Heart left ventricle (tissue), 16 donors: ENCODE measurements at places on chromosomes 5 and 9. TPM values are rescaled to one million over a fixed set of nuclear protein-coding genes. Genes with fewer than 3 reads are reported as not detected.

SNCAIP gene
- 0.76 TPM for polyA plus RNA-seq

CDKN2A gene
- polyA plus RNA-seq = not detected

NTMT1 gene
- polyA plus RNA-seq = 111 TPM

SIGMAR1 gene
- 55.3 TPM for polyA plus RNA-seq

FBP2 gene
- polyA plus RNA-seq = 0.30 TPM

FOXD4L4 gene
- polyA plus RNA-seq = 0.04 TPM

FAM163B gene
- not detected for polyA plus RNA-seq

GDF9 gene
- polyA plus RNA-seq = 0.27 TPM

CCDC152 gene
- polyA plus RNA-seq = 0.42 TPM

SLCO4C1 gene
- 0.01 TPM for polyA plus RNA-seq

COL15A1 gene
- 12.4 TPM for polyA plus RNA-seq

FAM78A gene
- 37.9 TPM for polyA plus RNA-seq

EQTN gene
- not detected for polyA plus RNA-seq

FGF10 gene
- 0.42 TPM for polyA plus RNA-seq

PCDH12 gene
- polyA plus RNA-seq = 2.9 TPM

TAF1L gene
- not detected for polyA plus RNA-seq

NR5A1 gene
- polyA plus RNA-seq = 0.14 TPM

PAEP gene
- polyA plus RNA-seq = not detected

FAXDC2 gene
- polyA plus RNA-seq = 15.4 TPM

PDCD1LG2 gene
- polyA plus RNA-seq = 0.72 TPM

ABO gene
- polyA plus RNA-seq = 1.9 TPM

PPP3R2 gene
- not detected for polyA plus RNA-seq

TMEM215 gene
- polyA plus RNA-seq = not detected

GALNT12 gene
- polyA plus RNA-seq = 0.23 TPM

NMUR2 gene
- polyA plus RNA-seq = not detected

LRRC70 gene
- polyA plus RNA-seq = 1.8 TPM

UBE2QL1 gene
- 15.4 TPM for polyA plus RNA-seq

PCDHGA2 gene
- polyA plus RNA-seq = 3.6 TPM

TTC39B gene
- 0.42 TPM for polyA plus RNA-seq

AFAP1L1 gene
- polyA plus RNA-seq = 32.2 TPM

LRRC26 gene
- polyA plus RNA-seq = not detected

PCDHB2 gene
- polyA plus RNA-seq = 0.50 TPM

SPATA31E1 gene
- not detected for polyA plus RNA-seq

OTP gene
- polyA plus RNA-seq = not detected

TAS2R1 gene
- not detected for polyA plus RNA-seq

ZDHHC11 gene
- polyA plus RNA-seq = 6.3 TPM

LHX3 gene
- not detected for polyA plus RNA-seq

SPATA9 gene
- 0.17 TPM for polyA plus RNA-seq

GPX8 gene
- polyA plus RNA-seq = 12.2 TPM

SPINK4 gene
- not detected for polyA plus RNA-seq

IDNK gene
- 4.2 TPM for polyA plus RNA-seq

LECT2 gene
- polyA plus RNA-seq = not detected

ORM1 gene
- polyA plus RNA-seq = not detected

INSL6 gene
- not detected for polyA plus RNA-seq

TRAF2 gene
- 28.3 TPM for polyA plus RNA-seq

MAMDC2 gene
- polyA plus RNA-seq = 5.1 TPM

FOXD4L6 gene
- polyA plus RNA-seq = not detected

CTSL gene
- 86.6 TPM for polyA plus RNA-seq

CDKN2B-AS1 gene
- polyA plus RNA-seq = not detected

RETREG1 gene
- polyA plus RNA-seq = 110 TPM

IL5 gene
- polyA plus RNA-seq = not detected
